ENCODE measurements at places on chromosomes 13 and 19.
A peak's percentile ranks its signal among the peaks of the same experiment; 100 is the strongest.

DNA sequence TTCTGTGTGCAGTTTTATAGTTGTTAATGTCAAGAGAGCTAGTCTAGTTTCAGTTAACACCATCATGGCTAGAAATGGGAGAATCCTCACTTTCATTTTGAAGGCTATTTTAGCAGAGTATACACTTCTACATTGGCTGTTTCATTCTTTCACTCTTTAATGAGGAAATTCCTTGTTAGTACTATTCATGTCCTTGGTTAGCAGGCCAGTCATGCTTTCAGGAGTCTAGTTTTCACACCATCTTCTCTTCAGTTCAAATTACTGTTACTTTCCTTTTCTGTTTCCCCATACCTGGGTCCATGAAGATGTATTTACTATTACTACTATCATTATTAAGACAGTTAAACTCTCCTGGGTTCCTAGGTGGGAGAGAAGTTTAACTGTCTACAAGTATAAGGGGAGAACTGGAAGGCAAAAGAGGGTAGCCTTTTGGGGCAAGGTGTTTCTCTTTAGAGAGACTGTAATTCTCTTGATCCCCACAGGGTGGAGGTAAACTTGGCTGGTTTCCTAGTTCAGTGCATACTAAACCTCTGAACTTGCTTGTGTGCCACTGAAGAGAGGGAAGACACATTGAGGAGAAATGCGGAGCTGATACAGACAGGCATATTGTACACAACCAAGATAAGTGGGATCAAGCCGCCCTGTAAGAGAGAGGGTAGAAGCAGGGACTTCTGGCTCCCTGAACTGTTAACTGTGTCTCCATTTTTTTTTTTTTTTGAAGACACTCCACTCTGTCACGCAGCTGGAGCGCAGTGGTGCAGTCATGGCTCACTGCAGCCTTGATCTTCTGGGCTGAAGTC, 41.3 kb upstream of the IGFL4 start:
- peak; percentile 79 for DNase-seq

GRCh38 chr19:2579678-2580280, 103.9 kb downstream of the GADD45B start:
- DNase-seq: no peak

- DNase-seq: peak; percentile 49
These were observed 7.0 kb upstream of the MAP2K2 start for GRCh38 chr19:4130744-4131438.

DNA sequence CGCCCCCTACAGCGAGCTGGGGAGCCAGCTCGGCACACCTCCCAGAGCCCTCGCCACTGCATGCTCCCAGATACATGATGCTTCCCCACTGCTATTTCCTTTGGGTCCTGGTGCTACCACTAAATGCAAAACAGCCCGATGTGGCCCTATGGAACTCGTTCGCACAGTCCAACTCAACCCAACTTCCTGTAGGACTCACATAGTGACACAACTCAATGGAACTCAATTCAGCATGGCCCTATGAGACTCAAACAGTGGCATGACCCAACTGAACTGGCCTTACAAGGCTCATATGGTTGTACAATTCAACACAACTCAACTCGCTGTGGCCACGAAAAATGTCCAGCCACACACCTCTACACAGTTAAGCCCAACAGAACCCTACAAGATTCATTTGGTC, 3.5 kb downstream of the KCNA7 start:
- no peak for DNase-seq

- no peak for DNase-seq
These were observed at the start of gene CLIP3 for GRCh38 chr19:36032251-36033104. Gene CLIP3 (minus strand): TSS chr19:36032873. CDS start chr19:36032357, 516 bp downstream.

GRCh38 chr13:91534996-91535395, 136.6 kb downstream of the GPC5 start:
- DNase-seq: no peak

DNA sequence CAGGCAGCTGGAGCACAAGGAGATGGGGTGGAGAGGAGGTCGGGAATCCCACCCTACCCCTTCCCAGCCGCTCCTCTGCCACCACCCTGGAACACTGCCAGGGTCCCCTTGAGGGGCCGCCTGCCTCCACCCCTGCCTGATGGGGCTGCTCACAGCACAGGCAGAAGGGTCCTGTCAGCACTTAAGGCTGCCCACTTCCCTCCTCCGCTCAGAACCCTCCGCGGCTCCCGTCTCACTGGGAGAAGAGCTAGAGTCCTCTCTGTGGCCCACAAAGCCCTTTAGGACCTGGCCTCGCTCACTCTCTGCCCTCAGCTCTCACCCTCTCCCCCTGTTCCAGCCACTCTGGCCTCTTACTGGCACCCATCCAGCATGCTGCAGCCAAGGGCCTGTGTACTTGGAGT, 3.4 kb upstream of the POLD1 start:
- no peak for DNase-seq

DNA sequence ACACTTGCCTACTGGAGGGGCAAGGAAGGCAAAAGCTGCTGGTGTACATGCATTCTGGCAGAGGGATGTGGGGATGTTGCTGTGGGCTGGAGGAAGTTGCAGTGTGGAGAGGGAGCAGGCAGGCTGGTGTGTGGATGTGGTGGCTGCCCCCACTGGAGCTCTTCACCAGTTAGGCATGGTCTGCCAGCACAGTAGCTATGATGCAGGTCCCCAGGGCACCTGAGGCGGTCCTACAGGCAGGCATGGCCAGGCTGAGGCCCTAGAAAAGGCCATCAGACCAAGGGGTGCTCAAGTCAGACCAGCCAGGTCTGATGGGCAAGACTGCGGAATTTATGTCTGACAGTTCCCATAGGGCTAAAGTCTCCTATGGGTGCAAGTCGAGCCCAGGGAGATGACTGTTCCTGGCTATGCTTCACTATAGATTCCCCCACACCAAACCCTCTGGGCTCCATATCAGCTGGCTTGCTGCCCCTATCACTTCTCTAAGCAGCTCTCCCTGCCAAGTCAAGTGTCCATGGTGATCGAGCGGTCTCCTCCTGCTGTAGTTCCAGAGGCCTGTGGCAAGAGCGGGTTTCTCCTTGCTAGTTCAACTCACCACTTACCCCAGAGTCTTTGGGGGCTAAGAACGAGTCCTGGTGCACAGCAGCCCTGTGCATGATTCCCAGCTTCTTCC, 473.1 kb downstream of the TDRD3 start:
- DNase-seq: no peak

DNA sequence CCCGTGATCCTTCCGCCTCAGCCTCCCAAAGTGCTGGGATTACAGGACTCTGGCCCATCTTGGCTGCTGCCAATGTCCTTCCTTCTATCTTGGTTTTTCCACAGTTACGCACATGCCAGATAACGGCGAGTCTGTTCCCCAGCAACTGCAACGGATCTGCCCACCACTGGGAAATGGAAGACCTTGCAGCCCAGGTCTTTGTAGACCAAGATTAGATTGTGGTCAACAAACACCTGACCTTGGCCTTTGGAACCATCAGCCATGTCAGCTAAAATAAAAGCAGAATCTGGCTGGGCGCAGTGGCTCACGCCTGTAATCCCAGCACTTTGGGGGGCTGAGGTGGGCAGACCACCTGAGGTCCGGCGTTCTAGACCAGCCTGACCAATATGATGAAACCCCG, 10.4 kb upstream of the LDLR start:
- no peak for DNase-seq

GRCh38 chr13:75514080-75514995, 23.3 kb downstream of the COMMD6 start:
- no peak for DNase-seq

GRCh38 chr19:2039959-2040646, 10.9 kb downstream of the MKNK2 start:
- DNase-seq: no peak

- DNase-seq: peak; percentile 88
These were observed 21.8 kb downstream of the ARRDC2 start for GRCh38 chr19:18029617-18030338.

- DNase-seq: no peak
These were observed 74.3 kb upstream of the LRCH1 start for GRCh38 chr13:46478651-46479050.

- DNase-seq: peak; percentile 98
These were observed 1.4 kb downstream of the SH2D3A start for GRCh38 chr19:6765738-6766356.

DNA sequence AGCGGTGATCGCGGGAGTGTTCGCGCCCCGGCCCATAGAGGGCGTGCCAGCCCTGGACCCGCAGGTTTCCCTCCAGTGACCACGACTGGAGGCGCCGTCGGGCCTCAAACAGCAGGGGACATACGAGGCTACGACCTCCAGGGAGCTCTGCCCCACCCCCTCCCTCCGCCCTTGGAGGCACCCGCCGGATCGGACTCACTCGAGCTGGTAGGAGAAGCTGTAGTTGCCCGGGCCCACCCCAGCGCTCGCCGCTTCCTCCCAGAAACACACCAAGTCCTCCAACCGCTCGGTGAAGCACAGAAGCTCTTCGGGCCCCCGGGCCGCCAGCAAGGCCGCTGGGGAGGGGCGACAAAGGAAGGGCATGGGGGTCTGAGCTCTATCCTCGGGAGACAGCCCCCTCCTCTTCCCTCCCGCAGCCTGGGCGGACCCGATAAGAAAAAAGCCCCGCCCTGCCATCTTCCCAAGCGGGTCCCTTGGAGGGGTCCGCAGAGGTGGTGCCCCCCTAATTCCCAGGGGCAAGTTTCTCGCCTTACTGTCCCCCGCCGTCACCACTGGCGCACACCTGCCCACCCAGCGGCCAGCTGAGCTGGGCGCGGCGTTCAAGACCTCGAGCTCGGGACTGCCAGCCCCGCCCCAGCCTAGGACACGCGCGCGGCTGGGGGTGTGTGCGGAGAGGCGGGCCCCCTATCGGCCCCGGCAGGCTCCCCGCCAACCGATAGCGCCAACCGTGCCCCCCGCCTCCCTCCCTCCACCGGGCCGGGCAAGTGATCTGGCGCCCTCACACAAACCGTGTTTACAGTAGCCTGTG, 1.0 kb downstream of the EPOR start:
- DNase-seq: no peak

- no peak for DNase-seq
These were observed 26.9 kb downstream of the NOTCH3 start for GRCh38 chr19:15173746-15174404.

GRCh38 chr19:6768236-6768785, 1.1 kb upstream of the SH2D3A start:
- DNase-seq: no peak

DNA sequence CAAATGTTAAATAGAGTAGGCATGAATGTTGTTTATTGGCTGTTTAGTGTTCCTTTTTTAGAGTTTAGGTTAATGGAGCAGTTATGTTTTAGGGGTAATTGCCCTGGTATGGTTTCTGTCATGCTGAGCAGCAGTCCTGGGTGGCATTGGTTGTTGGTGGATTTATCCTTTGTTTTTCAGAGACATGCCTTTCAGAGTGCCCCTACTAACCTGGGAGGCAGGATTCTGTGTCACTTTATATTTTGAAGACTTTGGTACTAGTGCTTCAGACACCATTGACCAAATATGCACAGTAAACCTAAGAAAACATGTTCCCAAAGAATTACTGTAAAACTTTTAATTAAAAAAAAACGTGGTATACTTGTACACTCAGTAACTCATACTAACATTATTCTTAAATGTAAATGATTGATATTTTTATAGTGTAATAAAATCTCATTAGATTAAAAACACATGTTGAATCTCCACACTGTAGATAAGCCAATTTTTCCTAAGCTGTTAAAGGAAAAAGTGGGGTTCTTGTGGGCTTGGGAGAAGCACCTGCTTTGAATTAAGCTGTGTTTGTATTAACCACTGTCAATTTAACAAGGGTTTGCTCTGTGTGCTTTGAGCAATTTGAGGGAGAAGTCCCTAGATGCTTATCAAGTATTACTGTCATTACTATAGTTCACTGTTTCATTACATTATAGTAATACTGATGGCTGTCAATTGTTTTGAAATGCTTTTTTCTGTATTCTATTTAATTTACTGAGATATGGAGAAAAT, 133.2 kb downstream of the LMO7 start:
- no peak for DNase-seq

Measured in LoVo (cell line).